Brain pericyte (primary cell): ENCODE measurements at places on chromosomes 2 and 18.

DNA sequence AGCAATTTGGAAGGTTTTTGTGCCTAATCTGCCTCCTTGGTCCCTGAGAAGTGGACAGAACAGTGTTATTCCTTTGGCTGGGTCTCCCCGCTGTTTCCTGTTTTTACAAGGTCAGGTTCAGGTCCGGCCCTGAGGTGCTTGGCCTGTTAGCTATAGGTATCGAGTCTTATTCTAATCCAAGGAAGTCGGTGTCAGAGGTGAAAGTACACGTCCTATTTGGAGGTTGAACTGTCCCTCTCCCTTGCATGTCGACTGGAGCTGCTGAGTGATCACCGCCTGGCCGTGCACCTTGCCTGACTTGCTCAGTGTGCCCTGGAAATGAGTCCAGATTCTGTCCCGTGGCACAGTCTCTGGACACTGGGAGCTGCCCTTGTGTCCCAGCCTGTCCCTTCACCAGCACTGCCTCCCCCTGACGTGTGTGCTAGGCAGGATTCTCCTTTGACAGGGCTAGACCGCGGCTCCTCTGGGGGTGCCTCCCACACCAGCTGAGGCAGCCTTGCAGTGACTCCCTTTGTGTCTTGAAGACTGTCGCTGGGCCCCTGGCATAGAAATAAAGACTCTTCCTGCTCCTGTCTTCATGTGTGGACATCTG, 65.7 kb upstream of the RBM44 start:
- no peak for DNase-seq

- no peak for DNase-seq
Observed at GRCh38 chr2:64839844-64840243, 149.4 kb upstream of the SLC1A4 start.

DNA sequence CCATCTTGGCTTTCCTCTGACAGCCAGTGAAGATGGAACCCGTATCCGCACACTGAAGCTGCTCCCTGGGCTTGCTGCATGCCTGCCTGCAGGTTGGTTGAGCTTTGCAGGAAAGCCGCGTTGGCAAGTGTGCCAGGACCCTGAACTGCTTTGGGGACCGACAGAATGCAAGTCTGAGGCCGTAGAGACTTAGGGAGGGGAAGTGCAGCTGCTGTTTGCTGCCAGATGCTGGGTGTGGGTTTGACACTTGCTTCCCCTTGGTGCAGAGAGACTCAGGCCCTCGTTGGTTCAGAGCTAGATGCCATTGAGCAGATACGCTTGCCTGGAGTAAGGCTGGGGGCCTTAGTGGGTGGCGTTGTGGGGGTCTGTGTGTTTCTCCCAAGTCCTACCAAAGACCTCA, 13.1 kb upstream of the PHLPP1 start:
- DNase-seq, result no peak

DNA sequence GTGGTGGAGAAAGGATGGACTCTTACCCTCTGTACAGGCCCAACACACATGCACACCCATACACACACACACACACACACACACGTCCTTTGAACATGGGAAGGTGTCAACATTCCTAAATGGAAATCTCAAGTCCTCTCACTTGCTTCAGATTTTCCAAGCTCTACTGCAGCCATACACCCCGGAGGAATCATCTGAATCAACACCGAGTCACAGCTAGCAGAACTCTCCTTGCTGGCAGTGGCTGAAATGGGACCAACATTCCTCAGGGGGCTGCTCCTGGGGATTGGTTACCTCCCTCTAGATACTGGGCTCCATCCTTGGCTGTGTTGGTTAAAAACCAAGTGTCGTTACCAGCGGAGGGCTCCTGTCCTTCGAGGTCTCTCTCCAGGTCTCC, 112.7 kb downstream of the BCL11A start:
- no peak for DNase-seq

GRCh38 chr2:66443979-66444861, 9.3 kb downstream of the MEIS1 start:
- DNase-seq, result no peak

DNA sequence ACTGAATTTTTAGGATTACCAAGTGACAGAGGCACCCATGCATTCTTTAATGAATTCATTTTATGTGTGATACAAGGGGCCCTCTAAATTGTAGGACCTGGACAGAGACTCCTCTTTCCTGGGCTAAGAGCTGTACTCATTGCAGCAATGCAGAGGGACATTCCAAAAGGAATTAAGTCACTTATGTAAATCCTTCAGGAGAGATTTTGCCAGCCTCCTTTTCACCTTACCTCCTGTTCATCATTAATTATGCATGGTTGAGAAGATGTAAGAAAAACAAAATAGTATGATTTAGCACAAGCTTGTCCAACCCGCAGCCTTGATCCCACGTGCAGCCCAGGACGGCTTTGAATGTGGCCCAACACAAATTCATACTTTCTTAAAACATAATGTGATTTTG, 84.5 kb upstream of the TANK start:
- no peak for DNase-seq

DNA sequence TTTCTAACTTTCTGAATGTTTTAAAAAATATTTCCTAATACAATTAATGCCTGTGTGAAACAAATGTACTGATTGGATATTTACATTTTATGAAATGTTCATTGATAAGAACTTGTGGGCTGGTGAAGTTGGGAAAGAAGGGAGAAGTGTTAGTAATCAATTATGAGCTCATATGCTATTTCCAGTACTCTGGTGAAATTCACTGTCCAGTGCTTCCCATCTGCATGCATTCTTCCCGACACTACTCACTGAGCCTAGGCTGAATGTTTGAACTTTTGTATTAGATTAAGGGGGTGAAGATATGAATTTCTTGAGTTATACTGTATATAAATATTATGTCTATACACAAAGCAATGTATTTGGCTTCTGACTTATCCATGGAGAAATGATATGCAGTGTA, 36.0 kb downstream of the SKA1 start:
- no peak for DNase-seq

DNA sequence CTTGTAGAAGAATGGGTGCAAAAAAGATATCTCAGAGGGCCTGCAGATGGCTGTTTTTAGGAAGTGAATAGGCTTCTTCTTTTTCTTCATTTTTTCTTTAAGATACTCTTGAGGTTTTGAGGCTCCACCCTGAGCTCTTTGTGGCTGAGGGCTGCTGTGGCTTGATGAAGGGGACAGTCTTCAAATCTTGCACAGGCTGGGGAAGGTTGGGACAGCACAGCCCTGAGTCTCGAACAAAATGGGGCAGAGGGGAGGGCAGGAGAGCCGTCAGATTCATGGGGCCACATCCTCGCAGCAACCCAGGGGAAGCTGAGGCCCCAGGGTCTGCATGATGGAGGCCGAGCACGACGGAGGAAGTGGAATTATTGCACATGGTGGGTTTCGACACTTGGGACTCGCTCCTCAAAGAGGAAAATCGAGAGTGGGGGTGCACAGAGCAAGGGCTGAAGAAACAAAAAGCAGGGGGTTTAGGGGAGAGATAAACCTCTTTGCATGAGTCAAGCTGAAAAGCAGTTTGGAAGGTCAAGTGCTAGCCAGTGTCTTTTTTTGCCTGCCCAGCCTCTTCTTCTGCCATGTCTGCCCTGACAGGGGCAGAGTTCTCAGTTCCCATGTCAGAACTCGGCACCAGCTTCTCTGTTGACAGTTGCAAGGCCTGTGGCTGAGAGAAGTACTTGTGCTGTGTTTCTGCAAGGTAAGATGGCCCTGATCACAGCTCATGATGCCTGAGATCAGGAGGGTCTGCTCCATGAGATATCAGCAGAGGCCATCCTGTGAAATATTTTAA, 19.5 kb downstream of the INPP4A start:
- DNase-seq, result no peak

DNA sequence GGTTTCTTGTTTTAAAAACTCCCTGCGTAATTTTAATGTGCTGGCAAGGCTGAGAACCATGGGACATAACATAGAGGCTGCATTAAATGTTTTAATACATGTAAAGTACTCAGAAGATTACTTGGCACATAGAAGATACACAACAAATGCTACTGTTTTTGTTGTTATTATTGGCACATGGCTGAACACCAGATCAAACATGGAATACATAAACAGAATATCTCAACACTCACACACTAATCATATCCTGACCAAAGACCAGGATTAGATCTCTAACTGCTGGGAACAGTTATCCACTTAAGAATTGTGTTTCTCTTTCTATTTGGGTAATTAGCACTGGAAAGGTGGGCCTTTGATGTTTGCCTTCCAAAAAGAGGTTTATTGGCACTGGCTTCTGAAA, 69.3 kb downstream of the KCNE4 start:
- no peak for DNase-seq

DNA sequence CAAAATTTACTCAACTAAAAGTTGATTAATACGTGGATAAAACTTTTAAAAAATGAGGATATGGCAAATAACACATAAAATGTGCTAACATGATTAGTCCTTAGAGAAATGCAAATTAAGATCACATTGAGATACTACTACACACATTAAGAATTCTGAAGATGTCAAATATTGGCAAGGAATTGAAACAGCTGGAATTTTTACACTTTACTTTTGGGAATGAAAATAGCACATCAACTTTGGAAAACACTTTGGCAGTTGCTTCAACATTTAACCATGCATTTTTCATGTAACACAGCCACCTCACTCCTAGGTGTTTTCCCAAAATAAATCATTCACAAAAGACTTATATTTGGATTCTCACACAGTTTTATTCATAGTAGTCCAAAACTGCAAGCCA, 687.9 kb upstream of the SETBP1 start:
- no peak for DNase-seq

DNA sequence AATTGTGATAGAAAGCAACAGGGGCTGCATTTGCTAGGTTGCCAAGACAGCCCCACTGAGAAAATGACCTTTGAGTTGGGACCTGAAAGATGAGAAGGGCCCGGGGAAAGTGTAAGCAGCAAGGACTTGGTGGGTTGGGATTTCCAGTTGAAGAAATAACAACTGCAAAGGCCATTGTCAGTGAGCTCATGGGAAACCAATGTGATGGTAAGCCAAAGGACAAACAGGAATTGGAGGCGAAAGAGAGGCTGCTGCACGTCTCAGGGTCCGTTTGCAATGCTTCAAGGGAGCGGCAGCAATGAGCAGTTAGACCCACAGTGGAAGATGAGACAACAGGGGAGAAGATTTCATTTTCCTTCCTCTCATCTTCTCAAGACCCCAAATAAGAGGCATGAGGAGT, 51.5 kb upstream of the RGPD4 start:
- no peak for DNase-seq

DNA sequence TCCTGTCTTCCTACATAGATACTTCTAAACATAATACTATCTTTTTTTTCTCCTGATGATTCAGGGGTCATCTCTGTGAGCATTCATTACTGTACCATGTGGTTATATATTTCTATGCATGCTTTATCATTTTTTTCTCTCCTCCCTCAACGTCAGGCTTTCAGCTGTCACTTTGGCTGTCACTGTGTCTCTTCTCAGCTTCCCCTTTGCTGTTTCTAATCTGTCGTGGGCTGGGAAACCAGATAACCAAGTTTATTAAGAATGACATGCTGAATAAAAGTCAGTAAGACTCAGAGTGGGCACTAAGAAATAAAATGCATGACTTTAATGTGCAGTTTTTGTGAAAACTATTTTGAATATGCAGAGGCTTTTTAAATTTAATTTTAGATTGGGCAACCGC, 344.6 kb downstream of the NRXN1 start:
- no peak for DNase-seq

- DNase-seq, result no peak
Observed at GRCh38 chr2:98556344-98557033, 51.8 kb downstream of the COA5 start.

DNA sequence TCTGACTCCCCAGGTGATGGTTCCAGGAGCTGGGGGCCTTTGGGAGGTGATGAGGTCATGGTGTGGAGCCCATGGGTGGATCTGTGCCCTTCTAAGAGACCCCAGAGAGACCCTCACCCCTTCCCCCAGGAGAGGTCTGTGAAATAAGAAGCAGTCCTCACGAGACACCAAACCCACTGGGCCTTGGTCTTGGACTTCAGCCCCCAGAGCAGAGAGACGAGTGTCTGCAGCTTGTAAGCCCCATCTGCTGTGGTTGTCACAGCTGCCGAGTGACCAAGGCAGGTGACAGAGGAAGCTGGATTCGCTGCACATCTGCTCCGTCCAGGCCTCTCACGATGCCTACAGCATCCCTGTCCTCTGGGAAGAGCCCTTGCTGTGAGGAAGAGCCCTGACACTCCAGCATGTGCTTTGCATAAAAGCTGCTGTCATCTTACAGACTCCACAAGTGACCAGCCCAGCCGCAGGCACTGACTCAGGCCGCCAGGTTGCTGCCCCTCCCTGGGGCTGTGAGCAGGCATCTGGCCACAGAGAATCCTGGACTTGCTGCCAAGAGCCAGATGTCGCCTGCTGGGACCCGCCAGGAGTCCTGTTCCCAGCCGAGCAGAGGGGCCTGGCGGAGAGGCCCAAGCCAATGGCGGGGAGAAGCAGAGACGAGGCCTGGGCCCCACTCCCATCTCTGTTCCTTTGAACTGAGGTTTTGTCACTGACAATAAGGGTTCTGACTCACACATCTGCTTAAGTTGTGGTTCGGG, 150.8 kb downstream of the PXDN start:
- peak; percentile 77 for DNase-seq

DNA sequence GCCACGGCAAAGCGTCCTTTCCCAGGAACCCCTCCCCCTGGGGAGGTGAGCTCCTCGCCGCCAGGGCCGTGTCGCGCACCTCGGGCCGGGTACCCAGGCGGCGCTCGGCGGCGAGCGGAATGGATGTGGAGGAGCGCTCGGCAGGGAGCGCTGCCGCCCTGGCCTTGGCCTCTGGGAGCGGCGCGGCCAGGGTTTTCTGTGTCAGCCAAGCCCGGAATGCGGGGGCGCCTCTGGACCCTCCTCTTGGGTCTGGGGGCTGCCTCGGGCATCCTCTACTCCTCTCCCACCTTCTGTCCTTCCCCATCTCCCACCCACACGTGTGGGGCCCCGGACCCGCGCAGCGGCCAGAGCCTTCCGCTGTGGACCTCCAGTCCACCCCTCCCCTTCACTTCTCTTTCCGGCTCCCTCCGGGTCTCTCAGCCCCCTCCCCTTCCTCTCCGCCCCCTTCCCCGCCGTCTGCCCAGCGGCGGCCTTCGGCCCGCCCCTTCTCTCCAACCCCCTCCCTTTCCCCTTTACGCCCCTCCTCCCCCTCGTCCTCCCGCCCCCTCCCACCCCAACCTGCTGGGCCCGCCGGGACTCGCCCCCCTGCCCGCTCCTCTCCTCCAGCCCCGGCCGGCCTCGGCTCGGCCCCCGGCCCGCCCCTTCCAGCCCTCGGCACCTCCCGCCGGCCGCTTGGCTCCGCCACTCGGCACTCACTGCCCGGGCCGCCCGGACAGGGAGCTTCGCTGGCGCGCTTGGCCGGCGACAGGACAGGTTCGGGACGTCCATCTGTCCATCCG, at the start of gene MERTK:
TSS of gene MERTK (plus strand) at position 684 of the 779 bp plus-strand sequence. CDS start 129 bp downstream, outside the sequence.
- no peak for DNase-seq

GRCh38 chr2:235964787-235965390, 203.3 kb downstream of the GBX2 start:
- DNase-seq, result no peak
